ENCODE measurements at places on chromosomes 2 and 18.

DNA sequence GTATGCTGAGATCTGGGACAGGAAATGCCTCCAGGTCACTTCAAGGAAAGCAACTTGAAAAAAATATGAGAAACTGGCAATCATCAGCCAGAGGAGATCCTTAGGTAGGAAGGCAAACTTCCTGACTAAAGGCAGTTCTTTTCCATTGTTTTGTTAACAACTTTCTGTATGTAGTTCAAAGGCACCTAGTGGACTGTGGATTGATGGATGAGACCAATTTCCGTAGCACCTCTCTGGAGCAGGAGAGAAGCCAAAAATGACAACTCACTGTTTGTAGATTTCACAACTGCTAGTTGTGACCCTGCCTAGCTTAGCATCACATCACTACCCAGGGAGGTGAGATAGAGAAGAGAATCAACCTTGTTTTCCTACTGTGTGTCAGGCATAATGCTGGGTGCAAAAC lies 21.8 kb upstream of the NOSTRIN start:
- DNase-seq, result no peak

DNA sequence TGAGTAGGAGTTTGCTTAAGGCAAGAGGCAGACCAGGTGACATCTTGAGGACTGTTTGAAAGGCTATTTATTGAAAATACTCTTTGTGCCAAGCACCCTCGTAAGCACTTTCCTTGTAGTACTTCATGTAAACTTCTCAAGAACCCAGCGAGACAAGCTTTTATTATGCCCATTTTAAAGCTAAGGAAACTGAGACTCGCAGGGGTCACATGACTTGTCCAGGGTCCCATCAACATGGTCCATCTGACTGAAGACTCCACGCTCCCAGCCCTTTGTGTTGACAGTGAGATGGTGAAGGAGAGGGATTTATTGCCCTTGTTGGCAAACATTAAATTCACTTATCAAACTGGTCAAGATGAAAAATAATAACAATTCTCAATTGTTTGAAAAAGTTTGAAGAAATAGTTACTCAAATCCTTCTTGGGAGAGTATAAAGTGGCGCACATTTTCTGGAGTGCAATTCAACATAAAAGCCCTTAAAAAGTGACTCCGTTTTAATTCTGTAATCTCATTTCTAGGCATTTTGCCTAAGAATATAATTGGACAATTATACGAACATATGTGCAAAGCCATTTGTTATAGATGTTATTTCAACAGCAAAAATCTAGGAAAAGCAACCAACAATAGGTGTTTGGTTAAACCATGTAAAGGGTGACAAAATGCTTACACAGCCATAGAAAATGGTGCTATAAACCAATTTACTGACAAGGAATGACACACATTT lies 270.5 kb upstream of the NCKAP5 start:
- DNase-seq, result no peak

- no peak for DNase-seq
Observed at GRCh38 chr2:111007757-111008688, 112.7 kb upstream of the BCL2L11 start.

DNA sequence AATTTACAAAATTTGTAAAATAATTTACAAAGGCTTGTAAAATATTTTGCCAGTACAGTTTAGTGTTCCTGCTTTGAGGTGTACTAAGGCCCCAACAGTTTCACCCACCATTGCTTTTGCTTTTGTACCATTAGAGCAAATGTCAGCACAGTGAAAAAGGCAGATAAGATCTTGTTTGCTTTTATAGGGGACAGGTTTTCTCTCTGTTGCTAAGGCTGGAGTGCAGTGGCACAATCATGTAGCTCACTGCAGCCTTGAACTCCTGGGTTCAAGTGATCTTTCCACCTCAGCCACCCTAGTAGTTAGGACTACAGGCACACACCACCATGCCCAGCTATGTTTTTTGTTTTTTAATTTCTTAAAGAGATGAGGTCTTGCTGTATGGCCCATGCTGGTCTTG lies 19.6 kb upstream of the NPC1 start:
- no peak for DNase-seq
